ENCODE measurements at places on chromosomes 5 and 9. TPM values are rescaled to one million over a fixed set of nuclear protein-coding genes. Genes with fewer than 3 reads are reported as not detected.
A peak's percentile ranks its signal among the peaks of the same experiment; 100 is the strongest.

The ZNF454 gene
- total RNA-seq, result not detected

The ANKRD18B gene
- total RNA-seq, result not detected

The HACD4 gene
- 5.2 TPM for total RNA-seq

The INSL6 gene
- not detected for total RNA-seq

The VPS13A gene
- 9.9 TPM for total RNA-seq

The TENT4A gene
- 17.8 TPM for total RNA-seq

The PDE4D gene
- 6.3 TPM for total RNA-seq

The GPSM1 gene
- 63.0 TPM for total RNA-seq

The PURA gene
- total RNA-seq, result 16.7 TPM

The NIPAL4 gene
- total RNA-seq, result not detected

The SLCO6A1 gene
- not detected for total RNA-seq

The SPZ1 gene
- total RNA-seq, result not detected

The PCDHA1 gene
- not detected for total RNA-seq

DNA sequence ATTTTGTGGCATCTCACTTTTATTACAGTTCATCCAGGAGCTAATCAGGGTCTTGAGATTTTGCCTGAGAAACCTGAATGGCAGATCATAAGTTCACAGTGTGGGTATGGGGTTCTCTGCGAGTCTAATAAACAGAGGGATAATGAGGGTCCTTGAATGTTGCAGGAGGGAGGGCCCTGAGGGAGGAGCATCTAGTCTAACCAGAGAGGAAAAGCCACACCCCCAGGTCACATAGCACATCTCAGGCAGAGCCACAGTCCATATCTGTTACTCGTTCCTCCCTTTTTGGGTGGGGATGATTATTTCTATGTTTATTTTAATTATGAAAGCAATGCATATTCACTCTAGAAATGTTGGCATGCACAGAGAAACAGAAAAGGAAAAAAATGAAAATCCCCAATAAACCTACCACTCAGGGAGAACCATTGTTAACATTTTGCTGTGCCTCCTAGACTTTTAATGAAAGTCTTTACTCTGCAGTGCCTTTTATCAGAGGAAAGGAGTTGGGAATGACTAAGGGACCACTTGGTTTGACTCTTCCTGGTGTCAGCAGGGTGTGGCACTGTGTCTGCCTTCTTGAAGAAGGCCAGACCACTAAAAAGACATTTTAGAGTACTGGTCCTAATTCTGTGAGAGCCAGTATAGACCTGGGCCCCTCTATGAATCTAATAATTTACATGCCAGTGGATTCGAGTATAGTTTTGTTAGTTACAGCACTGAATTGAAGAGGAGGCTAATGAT, 2.8 kb downstream of the GALNT12 start:
- 0 out of 2 replicates have a peak, but pooled peaks cover 3% of the 10 kb centered on the region for H3K4me1 ChIP-seq
- no peak for DNase-seq
- no peak overlapping the region for H3K27ac ChIP-seq
- no peak overlapping the region for H3K4me3 ChIP-seq

DNA sequence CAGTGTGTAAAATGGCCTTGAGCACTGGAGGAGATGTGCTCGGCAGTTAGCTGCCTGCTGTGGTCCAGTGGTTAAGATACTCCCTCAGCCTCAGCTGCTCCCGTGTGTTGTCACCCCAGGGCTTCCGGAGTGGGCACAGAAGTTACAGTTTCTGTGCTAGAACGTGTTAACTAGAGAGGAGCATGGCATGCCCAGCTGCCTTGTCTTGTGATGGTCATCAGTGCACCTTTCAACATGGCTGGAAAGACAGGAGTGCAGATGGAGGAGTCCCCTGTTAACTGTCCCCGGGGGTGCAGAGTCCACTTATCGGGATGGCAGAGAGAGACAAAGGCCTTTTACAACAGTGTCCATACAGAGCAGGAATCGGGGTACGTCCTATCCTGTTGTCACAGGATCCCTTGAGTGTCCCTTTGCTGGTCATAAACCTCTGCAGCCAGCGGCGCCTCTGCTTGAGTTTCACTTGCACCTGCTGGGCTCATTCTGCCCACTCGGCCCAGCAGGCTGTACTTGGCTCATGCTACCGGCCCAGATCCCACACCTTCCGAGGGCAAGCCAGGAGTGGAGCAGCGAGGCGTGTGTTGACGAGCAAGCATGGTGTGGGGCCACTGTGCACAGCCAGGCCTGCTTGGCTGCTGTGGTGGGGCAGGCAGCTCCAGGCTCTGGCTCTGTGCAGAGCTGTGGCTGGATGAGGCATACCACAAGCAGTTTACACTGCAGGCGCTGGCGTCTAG, 112.6 kb downstream of the EHMT1 start:
- no peaks in the 10 kb centered on the region for H3K4me1 ChIP-seq
- no peak overlapping the region for H3K27ac ChIP-seq
- DNase-seq, result no peak
- peaks cover 48% of the 10 kb centered on the region for H3K36me3 ChIP-seq
- no peak overlapping the region for H3K4me3 ChIP-seq
- no peaks in the 10 kb centered on the region for H3K27me3 ChIP-seq

DNA sequence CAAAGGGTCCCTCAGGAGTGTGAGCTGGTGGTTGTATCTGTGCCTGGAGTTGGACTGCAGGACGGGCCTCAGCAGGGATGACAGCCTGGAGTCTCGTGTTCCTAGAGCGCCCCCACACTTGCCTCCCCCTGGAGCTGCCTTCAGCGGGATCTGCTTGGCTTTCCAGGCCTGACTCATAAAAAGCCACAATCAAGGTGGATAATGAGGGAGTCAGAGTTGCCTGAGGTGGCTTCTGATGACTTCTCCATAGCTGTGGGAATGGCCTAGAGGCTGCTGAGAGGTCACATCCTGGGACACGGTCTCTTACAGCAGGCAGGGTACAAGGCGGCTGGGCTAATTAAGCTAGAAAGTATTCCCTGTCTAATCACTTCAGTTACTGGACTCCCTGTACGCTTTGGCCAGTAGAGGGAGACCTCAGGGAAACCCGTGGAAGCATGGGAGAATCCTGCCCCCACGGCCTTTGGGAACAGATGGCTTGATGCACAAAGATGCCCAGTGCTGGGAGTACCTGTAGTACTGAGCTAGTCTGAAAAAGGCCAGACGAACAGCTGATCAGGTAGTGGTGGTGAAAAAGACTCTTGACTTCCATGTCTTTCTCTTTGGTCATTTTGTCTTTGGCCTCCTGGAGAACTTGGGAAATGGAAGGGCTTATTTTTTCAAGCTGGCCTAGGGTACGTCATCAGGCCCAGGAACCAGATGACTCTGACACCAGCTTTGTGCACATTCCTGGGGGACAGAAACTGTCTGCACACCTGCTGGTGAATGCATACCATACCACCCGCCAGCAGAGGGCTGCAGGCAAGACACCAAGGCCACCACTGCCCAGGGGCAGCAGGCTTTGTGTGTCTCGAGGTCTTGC, 16.1 kb upstream of the FRRS1L start:
- no peak overlapping the region for H3K27ac ChIP-seq
- no peaks in the 10 kb centered on the region for H3K36me3 ChIP-seq
- H3K4me3 ChIP-seq, result no peak overlapping the region
- no peaks in the 10 kb centered on the region for H3K27me3 ChIP-seq

- no peaks in the 10 kb centered on the region for H3K36me3 ChIP-seq
- H3K27me3 ChIP-seq, result no peaks in the 10 kb centered on the region
- no peak for DNase-seq
- H3K27ac ChIP-seq, result no peak overlapping the region
- H3K4me3 ChIP-seq, result no peak overlapping the region
Measured at GRCh38 chr5:174414315-174414710, 310.1 kb upstream of the MSX2 start.

GRCh38 chr9:21556581-21557427, 74.7 kb upstream of the IFNE start:
- peaks cover 5% of the 10 kb centered on the region for H3K36me3 ChIP-seq
- no peaks in the 10 kb centered on the region for H3K27me3 ChIP-seq
- no peak for DNase-seq
- H3K27ac ChIP-seq, result peak overlapping the region; percentile 10
- H3K4me3 ChIP-seq, result peak overlapping the region; percentile 9

DNA sequence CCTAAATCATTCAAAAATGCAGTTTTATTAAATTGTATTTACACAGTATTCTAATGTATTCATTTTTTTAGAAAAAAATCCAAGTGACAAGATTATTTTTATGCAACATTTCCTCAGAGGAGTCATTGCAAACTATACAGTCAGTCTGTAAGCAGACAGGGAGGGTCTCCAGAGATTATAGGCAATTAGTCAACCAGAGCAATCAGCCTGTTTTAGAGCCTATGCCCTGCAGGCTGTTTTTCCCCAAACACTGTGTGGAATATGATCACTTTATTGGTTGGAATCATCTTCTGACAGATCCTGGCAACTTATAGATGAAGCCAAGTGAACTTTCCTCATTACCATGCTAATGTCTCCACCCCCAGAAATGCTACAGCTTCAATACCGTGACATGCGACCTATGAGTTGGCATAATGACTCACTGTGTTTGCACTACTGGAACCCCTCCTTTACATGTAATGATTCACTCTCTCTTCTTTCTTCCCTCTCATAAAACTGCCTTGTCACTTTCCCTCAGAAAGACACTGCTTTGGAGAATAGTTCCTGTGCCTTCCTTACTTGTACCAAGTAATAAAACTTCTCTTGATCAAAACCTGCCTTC, 577.7 kb upstream of the FTMT start:
- no peak overlapping the region for H3K4me3 ChIP-seq
- peak; percentile 72 for DNase-seq
- no peaks in the 10 kb centered on the region for H3K27me3 ChIP-seq
- no peaks in the 10 kb centered on the region for H3K36me3 ChIP-seq

GRCh38 chr9:97502222-97502983, 937 bp downstream of the TMOD1 start:
- H3K4me3 ChIP-seq, result peak overlapping the region; percentile 42
- DNase-seq, result no peak
- H3K4me1 ChIP-seq, result peaks cover 12% of the 10 kb centered on the region
- H3K36me3 ChIP-seq, result no peaks in the 10 kb centered on the region
- H3K27ac ChIP-seq, result no peak overlapping the region
- H3K27me3 ChIP-seq, result peaks cover 46% of the 10 kb centered on the region

- peaks cover 64% of the 10 kb centered on the region for H3K4me1 ChIP-seq
- no peak for DNase-seq
- no peaks in the 10 kb centered on the region for H3K27me3 ChIP-seq
- H3K36me3 ChIP-seq, result no peaks in the 10 kb centered on the region
Measured at GRCh38 chr5:14034963-14035362, 90.5 kb upstream of the DNAH5 start.

DNA sequence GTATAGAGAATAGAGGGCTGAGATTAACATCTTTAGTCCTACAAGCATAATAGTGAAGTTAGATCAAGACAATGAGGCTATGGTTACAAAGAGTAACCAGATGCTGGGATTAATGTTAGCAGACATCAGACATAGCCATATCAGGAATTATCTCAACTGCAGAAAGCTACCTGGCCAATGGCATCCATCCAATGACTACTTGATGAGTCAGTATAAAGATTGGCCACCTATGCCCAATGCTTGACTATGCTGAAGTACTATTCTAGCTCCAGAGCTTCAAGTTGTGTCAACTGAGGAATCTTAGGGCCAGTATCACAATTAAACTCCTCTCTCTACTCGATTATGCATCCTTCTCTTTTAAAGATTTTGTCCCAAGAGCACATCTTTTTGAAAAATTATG, 541.4 kb downstream of the PRELID2 start:
- no peak overlapping the region for H3K4me3 ChIP-seq
- H3K36me3 ChIP-seq, result no peaks in the 10 kb centered on the region
- H3K27me3 ChIP-seq, result no peaks in the 10 kb centered on the region
- H3K27ac ChIP-seq, result no peak overlapping the region
- no peak for DNase-seq
- H3K4me1 ChIP-seq, result no peaks in the 10 kb centered on the region

DNA sequence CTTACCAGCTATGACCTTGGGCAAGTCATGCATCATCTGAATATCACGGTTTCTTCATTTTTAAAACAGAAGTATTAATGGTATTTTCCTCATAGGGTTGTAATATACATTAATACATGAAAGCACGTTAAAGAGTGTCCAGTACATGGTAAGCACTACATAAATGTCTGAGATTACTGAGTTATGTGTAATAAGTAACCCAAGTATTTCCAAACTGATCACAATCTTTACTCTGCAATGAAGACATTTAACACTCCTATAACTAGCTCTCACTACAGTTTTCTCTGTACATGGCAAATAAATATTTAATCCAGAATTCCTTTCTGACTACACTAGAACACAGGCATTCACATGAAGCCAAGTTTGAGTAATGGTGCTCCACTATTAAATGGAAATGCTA, 4.0 kb downstream of the GLDC start:
- H3K4me3 ChIP-seq, result no peak overlapping the region
- no peak for DNase-seq
- no peaks in the 10 kb centered on the region for H3K36me3 ChIP-seq
- H3K4me1 ChIP-seq, result no peaks in the 10 kb centered on the region
- no peak overlapping the region for H3K27ac ChIP-seq

DNA sequence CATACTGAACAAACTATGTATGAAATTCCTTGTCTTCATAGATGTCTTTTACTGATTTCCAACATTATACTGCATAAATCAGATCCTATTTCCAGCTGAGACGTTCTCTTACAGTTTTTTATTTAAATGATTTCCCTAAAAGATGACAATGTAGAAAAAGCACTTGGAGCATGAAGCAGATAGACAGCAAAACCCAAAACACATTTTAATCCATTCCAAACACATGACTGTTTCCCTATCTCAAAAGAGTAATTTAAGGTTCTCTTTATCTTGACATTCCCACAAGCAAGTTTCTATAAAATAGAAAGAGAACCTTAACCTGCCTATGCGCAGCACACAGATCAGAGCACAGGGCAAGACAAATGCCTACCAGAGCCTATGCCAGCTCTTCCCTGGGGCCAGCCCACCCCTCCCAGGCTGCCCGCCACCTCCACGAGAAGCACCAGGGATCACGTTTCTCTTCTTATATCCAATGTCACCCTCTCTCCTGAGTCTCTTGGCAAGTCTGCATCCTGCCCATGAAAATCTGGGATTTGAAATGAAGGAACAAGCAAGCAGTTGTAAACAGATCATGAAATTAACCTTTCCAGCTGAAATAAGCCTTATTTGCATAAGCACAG, 52.4 kb downstream of the RETREG1 start:
- H3K4me1 ChIP-seq, result no peaks in the 10 kb centered on the region
- H3K4me3 ChIP-seq, result no peak overlapping the region
- H3K27ac ChIP-seq, result no peak overlapping the region
- no peaks in the 10 kb centered on the region for H3K36me3 ChIP-seq
- no peak for DNase-seq
- H3K27me3 ChIP-seq, result peaks cover 3% of the 10 kb centered on the region

- H3K4me1 ChIP-seq, result no peaks in the 10 kb centered on the region
- H3K4me3 ChIP-seq, result no peak overlapping the region
- DNase-seq, result no peak
Measured at GRCh38 chr5:2674456-2674855, 77.0 kb downstream of the IRX2 start.

- no peaks in the 10 kb centered on the region for H3K27me3 ChIP-seq
- H3K36me3 ChIP-seq, result no peaks in the 10 kb centered on the region
- H3K27ac ChIP-seq, result no peak overlapping the region
- H3K4me1 ChIP-seq, result no peaks in the 10 kb centered on the region
Measured at GRCh38 chr5:93573354-93574351, 7.4 kb downstream of the NR2F1-AS1 start.

- H3K4me3 ChIP-seq, result no peak overlapping the region
- no peaks in the 10 kb centered on the region for H3K36me3 ChIP-seq
- no peaks in the 10 kb centered on the region for H3K4me1 ChIP-seq
- no peak for DNase-seq
- no peak overlapping the region for H3K27ac ChIP-seq
Measured at GRCh38 chr9:97553841-97554240, 52.4 kb downstream of the TMOD1 start.

- no peaks in the 10 kb centered on the region for H3K27me3 ChIP-seq
- H3K27ac ChIP-seq, result no peak overlapping the region
- H3K4me1 ChIP-seq, result no peaks in the 10 kb centered on the region
- H3K36me3 ChIP-seq, result peaks cover 19% of the 10 kb centered on the region
- no peak overlapping the region for H3K4me3 ChIP-seq
- no peak for DNase-seq
Measured at GRCh38 chr9:109974143-109974917, 194.3 kb downstream of the PALM2AKAP2 start.
